ENCODE measurements at places on chromosomes 2 and 18. TPM values are rescaled to one million over a fixed set of nuclear protein-coding genes. Genes with fewer than 3 reads are reported as not detected.

LIPT1 gene
- total RNA-seq = 9.8 TPM

PAX3 gene
- total RNA-seq = not detected

LONRF2 gene
- total RNA-seq = 0.80 TPM

SKOR2 gene
- not detected for total RNA-seq

ANKRD29 gene
- total RNA-seq = 6.6 TPM

TMEM37 gene
- total RNA-seq = 542 TPM

TNFRSF11A gene
- total RNA-seq = 29.6 TPM

LAMA1 gene
- 2.2 TPM for total RNA-seq

FBXO36 gene
- 2.7 TPM for total RNA-seq

SERPINB7 gene
- total RNA-seq = not detected

- no peak for DNase-seq
Observed at GRCh38 chr2:206561962-206562361, 80.3 kb upstream of the FAM237A start.

- DNase-seq = no peak
Observed at GRCh38 chr2:45134726-45135125, 125.5 kb upstream of the SIX2 start.

- no peak for DNase-seq
Observed at GRCh38 chr18:65751155-65752085, 608 bp downstream of the CDH7 start.

- peak; percentile 43 for DNase-seq
Observed at GRCh38 chr2:96091711-96092572, 24.4 kb downstream of the ADRA2B start.

DNA sequence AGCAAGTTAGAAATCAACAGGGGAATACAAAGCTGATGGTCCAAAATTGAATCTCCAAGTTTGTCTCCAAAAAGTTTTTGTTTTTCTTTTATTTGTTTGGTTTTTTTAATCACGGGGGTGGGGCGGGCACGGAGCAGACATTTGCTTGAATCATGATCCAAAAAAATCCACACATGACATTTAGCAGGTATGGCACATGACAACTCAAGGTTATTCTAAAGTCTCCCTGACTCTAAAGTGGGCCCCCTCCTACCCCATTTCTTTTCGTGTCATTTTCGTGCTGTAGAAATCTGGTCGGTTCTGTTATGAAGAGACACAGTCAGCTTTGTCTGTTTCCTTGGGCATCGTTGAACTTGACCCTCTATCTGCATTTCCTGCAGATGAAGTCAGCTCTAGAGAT is 14.6 kb downstream of the RNU4ATAC start:
- no peak for DNase-seq

- DNase-seq = no peak
Observed at GRCh38 chr2:241780939-241781569, 4.4 kb downstream of the GAL3ST2 start.

GRCh38 chr2:69616755-69617154 is 26.8 kb downstream of the AAK1 start:
- DNase-seq = no peak

DNA sequence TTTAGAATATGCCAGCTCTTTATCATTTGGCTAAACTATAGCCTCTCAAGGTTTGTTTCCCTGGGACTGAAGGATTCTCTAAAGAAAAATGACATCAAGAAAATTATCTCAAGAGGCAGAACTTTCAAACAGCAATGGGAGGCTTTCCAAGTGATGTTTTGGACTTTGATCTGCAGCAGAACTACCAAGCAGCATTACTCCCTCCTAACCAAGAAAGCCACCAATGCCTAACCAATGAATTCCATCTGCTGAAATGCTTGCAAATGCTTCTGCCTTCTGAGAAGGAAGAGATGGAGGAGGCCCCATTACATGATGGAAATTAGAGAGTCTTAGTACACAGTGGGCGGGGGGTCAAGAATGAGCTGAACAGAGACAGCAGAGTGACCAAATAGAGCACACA is 95.1 kb upstream of the SLC35G4 start:
- no peak for DNase-seq

- DNase-seq = no peak
Observed at GRCh38 chr2:118197011-118197675, 108.9 kb downstream of the INSIG2 start.

DNA sequence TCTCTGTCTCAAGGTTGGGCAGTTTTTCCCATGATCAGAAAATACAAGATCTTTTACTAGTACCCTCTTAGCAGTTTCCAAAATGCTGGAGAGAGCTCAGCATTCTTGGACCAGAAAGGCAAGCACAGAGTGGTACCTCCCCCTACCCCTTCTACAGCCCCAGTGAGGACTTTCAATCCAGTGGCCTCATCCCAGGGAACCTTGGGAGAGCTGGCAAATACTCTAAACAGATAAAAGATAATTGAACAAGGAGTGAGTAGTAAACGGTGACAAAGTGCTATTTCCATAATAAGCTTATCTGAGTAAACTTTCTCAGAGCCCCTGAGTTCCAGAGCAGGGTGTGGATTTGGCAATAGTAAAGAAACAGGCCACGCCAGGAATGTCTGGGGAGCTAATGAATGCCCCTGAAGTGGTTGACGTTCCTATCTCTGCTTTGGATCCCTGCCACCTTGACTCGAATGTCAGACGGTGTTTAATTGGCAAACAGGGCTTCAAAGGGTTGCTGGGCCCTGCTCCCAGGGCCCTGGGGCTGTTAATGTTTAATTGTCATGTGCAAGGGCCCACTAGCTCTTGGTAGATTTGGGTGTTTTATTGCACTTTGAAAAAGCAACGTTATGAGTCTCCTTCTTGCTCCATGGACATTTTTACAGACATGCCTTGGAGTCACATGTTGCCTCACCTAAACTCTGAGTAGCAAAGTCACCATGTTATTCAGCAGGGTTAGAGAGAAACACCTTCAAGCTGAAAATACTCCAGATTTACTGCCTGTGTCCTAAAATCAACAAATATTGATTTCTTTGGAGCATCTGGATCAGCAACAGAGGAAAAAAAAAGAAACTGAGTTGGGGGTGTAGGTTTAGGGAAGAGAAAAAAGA is 239.9 kb downstream of the CYRIA start:
- DNase-seq = peak; percentile 62

DNA sequence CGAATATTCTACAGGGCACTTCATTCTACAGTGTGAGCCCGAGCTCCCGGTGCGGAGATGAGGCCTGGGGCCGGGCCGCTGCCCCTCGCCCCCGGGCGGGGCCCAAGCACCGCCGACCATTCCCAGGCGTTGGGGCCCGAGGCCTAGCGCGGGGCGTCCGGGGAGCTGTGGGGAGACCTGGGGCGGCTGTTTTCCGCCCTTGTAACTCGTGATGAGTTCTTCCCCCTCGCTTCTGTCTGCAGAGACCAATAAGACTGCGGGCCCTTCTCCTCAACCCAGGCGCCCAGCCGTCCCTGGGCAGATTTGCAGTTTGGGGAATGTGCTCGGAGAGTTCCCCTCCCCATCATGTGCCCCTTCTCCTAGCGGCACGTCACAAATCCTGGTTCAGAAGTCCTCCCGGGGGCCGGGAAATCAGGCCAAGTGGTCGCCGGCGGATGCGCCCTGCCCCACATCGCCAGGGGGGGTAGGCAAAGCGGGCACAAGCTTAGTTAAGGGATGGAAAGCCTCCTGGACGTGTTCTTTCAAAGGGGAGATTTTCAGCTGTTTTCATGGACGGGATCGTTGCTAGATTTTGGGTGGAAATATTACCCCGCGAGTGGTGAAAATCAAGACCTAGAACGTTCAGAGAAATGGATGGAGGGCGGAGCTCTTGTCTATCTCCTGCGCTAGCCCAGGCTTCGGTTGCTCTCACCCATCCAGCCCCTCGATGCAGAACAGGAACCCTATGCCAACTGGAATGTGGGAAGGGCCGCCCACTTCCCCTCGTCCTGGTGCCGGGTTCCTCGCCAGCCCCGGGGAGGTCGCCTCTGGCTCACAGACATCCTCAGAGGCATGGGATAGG is 18.8 kb upstream of the HAAO start:
- peak; percentile 71 for DNase-seq

DNA sequence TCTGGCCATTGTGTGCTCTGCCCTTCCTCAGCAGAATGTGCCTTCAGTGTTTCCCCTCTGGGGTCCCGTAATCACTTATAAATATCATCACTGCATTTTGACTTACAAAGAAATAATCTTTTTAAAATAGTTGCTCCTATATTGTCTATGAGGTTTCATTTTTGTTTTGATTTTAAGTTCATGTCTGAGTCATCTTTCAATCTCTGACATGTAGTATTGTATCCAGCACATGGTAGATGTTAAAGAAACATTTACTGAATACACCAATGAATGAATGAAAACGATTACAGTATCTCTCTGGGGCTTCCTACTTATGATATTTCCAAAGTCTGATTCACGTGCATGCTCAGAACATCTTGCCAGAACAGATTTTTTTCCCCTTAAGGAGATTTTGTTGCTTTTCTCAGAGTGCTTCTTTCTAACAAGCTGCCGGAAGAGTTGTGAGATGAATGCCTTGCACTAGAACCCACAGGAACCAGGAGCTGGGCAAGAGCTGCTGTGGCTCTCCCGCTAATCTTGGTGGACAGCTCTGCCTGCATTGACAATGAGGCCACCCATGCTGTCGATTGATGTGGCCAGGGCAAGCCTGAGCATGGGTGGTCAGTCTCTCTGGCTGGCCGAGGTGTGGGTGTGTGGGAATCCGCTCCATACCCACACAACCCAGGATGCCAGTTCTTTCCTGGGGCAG is 199.4 kb downstream of the CYRIA start:
- DNase-seq = no peak

DNA sequence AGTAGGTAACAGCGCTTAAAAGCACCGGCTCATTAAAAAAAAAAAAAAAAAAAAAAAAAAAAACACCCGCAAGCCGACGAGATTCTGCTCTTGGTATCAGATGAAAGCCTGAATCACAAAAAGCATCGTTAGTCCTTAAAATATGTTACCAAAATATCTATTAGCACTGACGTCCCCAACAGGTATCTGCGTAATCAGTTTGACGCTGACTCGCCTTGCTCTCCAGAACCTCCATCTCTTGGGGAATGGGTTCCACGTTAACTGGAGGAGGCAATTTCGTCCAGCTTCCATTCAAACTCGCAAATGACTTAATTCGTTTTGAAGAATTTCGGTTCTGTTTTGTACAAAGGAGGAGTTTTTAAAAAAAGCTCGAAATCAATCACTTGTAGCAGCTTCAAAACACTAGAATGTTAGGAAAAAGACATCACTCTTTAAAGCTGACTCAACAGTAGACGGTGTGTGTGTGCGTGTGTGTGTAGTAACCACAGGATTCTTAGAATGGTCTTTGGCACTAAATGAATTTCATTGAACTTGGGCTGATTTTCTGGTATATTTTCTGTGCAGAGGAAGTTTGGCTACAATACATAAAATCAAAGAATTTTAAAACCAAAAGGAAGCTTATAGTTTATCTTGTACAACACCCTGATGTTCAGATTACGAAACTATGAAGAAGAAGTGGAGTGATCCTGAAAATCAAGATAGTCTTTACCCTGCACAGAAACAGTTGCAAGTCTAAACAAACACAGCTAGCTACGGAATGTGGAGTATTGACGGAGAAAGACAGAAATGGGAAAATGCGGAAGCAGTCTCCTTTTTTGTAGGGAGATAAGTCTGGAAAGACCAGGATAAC is 1.1 kb upstream of the PGAP1 start:
- DNase-seq = no peak

DNA sequence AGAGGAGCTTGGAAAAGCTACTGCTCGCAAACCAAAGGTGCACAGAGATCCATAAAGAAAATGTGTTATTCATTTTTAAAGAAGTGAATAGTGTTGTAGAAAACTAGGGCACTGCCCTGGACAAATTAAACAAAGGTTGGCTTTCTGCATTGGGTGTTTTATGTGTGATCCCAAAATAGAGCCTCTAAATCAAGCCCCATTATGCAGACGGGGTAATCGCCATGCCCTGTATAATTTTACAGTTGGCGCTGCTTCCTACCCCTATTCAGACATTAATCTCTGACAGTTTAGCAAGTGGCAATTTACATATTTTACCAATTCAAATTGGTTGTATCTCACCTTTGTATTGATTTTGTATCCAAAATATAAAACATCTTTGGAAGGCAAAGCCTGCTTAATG is 109.1 kb downstream of the PID1 start:
- DNase-seq = no peak

GRCh38 chr18:36831139-36831538 is 2.2 kb downstream of the KIAA1328 start:
- DNase-seq = no peak

DNA sequence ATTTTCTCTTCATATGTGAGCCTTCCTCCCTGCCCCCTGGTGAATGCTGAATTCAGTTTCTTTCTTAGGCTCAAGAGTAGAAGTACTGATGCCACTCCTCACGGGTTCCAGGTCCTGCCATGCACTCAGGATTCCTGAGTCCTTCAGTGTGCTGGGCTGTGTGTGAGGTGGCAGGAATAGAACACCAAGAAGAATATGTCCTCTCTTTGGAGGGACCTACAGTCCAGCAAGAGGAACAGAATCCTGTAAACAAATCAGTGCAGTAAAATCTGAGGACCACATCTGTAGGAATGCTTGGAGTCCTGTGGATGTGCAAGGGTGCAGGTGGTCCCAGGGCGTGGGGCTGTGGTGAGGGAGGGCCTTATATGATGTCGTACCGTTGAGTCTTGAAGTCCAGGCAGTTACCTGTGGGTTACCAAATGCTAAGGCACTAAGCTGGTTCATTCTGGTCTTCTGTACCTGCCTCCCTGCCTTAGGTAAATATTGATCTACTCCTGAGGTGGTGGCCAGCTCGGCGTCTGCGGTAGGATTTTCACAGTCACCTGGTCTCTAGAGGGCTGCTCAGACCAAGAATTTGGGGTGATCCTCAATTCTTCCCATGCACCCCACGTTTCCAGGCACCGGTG is 5.5 kb downstream of the ASAP2 start:
- DNase-seq = no peak

- no peak for DNase-seq
Observed at GRCh38 chr2:127233710-127234109, 13.6 kb upstream of the CYP27C1 start.

DNA sequence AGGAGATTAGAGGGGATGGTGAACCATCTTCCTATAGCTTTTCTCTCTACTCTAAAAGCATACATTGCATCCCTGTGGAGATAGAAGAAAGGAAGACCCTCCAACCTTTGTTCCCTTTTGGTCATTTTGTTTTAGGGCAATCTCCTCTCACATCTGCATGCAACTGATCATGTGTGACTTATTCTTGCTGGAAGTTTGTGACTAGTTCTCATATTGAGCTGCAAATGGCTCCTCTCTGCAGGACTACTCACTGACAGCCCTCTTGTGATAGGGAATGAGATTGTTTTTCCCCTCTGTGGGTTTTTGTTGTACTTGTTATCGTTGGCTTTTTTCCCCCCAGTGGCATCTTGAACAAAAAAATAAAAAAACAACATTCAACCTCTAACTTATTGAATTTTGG is 416.0 kb upstream of the CNTNAP5 start:
- DNase-seq = no peak

DNA sequence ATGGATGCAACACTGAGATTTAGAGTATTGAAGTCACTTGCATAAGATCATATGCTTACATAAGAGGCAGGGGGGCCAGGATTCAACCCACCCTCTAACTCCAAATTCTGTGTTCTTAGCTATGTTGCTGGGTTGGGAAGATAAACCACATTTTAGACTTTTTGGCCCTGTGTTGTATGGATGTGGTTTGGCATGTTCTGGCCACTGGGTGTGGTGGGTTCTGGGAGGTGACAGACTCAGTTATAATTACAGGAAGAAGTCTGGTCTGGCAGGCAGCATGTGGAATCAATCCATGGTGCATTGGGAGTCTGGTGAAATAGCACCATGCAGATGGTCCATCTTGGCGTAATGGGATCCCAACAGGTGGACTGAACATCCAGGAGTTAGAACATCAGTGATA is 138.9 kb downstream of the LTBP1 start:
- DNase-seq = no peak

- DNase-seq = no peak
Observed at GRCh38 chr18:47736376-47737140, 193.9 kb downstream of the SMAD2 start.

GRCh38 chr18:76620321-76621170 is 125.5 kb upstream of the ZNF516 start:
- peak; percentile 26 for DNase-seq
